ENCODE measurements at places on chromosomes 6 and 20.

DNA sequence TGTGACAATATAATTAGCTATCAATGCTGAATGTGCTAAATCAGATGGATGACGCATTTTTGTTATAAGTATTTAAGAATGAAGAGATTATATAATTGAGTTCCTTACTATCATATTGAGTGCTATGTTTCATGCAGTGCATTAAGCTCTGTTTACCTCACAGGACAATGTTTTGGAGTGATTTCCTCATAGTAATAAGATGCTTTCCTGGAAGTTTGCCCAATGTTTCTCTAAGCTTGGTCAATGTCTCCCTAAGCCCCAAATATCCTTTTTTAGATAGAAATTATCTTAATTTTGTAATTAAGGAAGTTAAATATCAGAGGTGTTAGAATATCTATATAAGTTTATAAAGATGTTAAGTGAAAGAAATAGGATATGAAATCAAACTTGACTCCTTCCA, 489.6 kb downstream of the MMUT start:
- no peaks in the 10 kb centered on the region for H3K36me3 ChIP-seq
- no peak overlapping the region for H3K27ac ChIP-seq
- DNase-seq: no peak
- H3K4me1 ChIP-seq: no peaks in the 10 kb centered on the region

DNA sequence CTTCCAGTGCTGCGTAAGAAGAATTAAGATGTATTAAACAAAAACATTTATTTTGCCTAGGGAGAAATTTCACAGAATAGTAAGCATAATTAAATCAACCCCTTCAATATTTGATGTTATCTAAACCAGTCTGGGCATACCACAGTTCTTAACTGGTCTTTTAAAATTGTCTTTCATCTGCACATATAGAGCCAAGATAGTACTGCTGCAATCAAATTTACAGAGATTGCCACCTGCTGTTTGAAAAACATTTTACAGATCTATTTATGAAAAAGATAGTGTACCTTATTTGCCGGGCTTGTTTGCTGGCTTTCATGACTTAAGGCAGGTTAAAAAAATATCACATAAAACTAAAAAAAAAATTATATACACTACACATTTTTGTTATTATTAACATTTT, 323.2 kb downstream of the ADGRB3 start:
- no peaks in the 10 kb centered on the region for H3K27me3 ChIP-seq
- no peak overlapping the region for H3K4me3 ChIP-seq
- no peak overlapping the region for H3K27ac ChIP-seq

GRCh38 chr20:60087563-60088105, 129.4 kb downstream of the CDH26 start:
- peaks cover 2% of the 10 kb centered on the region for H3K36me3 ChIP-seq
- peaks cover 63% of the 10 kb centered on the region for H3K27me3 ChIP-seq
- H3K27ac ChIP-seq: no peak overlapping the region
- no peak for DNase-seq
- H3K4me1 ChIP-seq: peaks cover 9% of the 10 kb centered on the region
- H3K4me3 ChIP-seq: peak overlapping the region; percentile 40

DNA sequence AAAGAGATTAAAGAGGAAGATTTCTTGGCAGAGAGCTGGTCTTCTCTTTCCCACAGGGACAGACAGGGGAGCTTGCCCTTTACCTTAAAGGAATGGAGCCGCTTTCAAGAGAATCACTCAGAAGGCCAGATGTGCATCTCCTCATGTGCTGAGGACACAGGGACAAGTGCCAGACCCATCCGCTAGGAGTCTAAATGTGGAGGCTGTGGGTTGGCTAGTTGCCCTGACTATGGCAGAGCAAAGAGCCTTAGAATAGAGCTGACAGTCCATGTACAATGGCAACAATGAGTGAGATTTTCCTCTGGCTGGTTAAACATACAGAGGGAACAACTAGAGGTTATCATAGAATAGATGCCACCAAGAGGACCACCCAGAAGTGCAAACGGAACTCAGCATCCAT, 7.3 kb upstream of the DOK5 start:
- no peak overlapping the region for H3K27ac ChIP-seq
- DNase-seq: no peak
- no peaks in the 10 kb centered on the region for H3K27me3 ChIP-seq
- no peaks in the 10 kb centered on the region for H3K36me3 ChIP-seq

DNA sequence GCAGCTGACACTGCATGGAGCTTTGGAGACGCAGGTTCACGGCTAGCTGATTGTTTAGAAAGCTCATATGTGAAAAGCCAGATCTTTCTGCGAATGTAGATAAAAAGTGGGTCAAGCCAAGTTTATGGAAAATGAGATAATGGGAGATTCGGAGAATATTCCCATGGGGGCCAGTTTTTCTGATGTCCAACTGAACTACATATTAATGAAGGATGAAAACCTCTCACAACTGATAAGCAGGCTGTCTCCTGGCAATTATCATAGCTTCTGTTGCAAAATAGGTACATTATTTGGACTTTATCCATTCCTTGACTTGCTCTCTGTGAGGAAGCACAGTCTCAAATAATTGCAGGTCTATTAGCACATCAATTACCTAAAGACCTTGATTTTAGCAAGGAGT, 21.1 kb downstream of the HDGFL1 start:
- no peak for DNase-seq
- H3K4me1 ChIP-seq: no peaks in the 10 kb centered on the region
- no peaks in the 10 kb centered on the region for H3K27me3 ChIP-seq
- no peak overlapping the region for H3K27ac ChIP-seq
- no peak overlapping the region for H3K4me3 ChIP-seq
- no peaks in the 10 kb centered on the region for H3K36me3 ChIP-seq

- no peak overlapping the region for H3K27ac ChIP-seq
- H3K27me3 ChIP-seq: no peaks in the 10 kb centered on the region
- no peaks in the 10 kb centered on the region for H3K4me1 ChIP-seq
- H3K36me3 ChIP-seq: no peaks in the 10 kb centered on the region
- no peak overlapping the region for H3K4me3 ChIP-seq
- DNase-seq: no peak
These were observed 505.3 kb downstream of the MMUT start for GRCh38 chr6:48957781-48958180.

DNA sequence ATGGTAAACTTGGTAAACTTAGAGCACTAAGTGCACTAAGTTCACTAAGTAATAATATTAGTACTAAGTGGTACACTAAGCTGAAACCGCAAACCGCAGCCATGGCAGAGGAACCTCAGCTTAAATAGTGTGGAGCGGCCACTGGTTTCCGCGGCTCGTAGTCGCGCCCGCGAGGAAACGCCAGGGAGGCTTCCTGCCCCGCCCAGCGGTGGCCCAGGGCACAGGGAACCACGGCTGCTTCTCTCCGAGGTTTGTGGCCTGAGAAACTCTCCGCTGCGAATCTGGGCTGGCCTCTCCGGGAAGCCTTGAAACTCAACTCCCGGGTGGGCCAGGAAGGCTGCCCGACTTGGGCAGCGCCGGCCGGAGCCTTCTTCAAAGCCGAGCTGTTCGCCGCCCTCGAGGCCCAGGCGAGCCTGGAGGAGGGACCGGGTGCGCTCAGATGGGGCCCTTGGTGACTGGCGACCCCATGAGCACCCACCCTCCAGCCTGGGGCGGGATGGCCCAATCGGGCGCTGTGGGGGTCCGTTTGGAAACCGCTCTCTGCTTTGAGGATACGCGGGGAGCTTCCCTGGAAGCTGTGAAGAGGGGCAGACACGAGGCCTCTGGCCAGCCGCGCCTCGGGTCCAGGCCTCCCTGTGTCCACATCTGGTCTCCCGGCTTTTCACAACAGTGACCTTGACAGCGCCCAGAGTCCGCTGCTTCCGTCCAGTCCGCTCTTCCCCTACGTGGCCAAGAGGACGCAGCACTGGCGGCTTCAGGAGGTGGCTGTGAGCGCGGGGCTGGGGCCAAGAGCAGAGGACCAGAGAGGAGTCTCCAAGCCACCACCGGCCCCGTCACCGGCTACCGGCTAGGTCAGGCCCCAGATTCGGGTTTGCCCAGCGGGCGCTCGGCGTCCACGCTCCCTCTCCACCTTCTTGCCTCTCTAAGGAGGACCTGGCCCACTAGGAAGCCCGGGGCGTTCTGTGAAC, 25.4 kb upstream of the HLA-E start:
- no peak overlapping the region for H3K4me3 ChIP-seq
- H3K27me3 ChIP-seq: peaks cover 94% of the 10 kb centered on the region
- DNase-seq: peak; percentile 73
- H3K36me3 ChIP-seq: peaks cover under 1% of the 10 kb centered on the region

GRCh38 chr20:37529968-37530600, 2.4 kb upstream of the BLCAP start:
- no peaks in the 10 kb centered on the region for H3K36me3 ChIP-seq
- H3K4me3 ChIP-seq: no peak overlapping the region
- peaks cover 6% of the 10 kb centered on the region for H3K27me3 ChIP-seq
- DNase-seq: no peak

- H3K4me3 ChIP-seq: no peak overlapping the region
- H3K4me1 ChIP-seq: peaks cover 4% of the 10 kb centered on the region
- H3K36me3 ChIP-seq: no peaks in the 10 kb centered on the region
- no peak for DNase-seq
These were observed 53.6 kb downstream of the HDDC2 start for GRCh38 chr6:125248136-125248535.

- H3K27ac ChIP-seq: no peak overlapping the region
- H3K36me3 ChIP-seq: peaks cover 21% of the 10 kb centered on the region
- no peak for DNase-seq
- H3K27me3 ChIP-seq: no peaks in the 10 kb centered on the region
These were observed 45.3 kb downstream of the CDK19 start for GRCh38 chr6:110769923-110770322.

DNA sequence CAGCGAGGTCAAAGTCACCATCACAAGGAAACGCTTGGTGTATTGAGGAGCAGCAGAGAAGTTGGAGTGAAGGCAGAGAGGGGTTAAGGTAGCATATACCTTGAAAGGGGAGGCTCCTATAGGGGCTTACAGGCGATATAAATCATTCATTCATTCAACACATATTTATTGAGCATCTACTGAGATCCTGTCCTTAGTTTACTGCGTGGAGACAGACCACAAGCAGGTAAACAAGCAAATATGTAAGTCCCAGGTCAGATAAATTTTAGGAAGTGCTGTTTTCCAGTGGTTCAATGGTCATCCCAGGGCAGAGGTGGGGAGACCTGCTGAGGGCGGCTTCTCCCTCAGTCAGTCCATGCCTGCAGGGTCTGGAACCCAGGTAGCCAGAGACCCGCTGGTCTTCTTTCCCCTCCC, 761 bp upstream of the DNMT3B start:
- H3K4me3 ChIP-seq: peak overlapping the region; percentile 69
- no peaks in the 10 kb centered on the region for H3K36me3 ChIP-seq
- peak overlapping the region; percentile 3 for H3K27ac ChIP-seq

DNA sequence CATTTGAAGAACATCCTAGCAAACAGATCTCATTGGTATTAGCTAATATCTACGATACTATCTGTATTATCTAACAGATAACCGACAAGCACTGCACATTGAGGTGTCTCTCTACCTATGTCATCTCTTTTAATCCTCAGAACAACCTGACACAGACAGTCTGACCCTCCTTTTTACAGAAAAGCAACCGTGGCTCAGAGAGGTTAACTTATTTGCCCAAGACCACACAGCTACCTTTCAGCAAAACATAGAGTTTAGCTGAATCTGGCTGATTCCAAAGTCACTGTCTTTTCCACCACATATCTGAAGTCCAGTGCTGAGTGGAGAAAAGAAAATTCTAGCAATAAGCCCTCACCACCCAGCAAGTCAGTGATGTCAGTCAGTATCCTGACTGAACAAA, 358.7 kb upstream of the JARID2 start:
- no peak overlapping the region for H3K27ac ChIP-seq
- peaks cover 3% of the 10 kb centered on the region for H3K27me3 ChIP-seq
- H3K36me3 ChIP-seq: no peaks in the 10 kb centered on the region
- H3K4me3 ChIP-seq: no peak overlapping the region
- DNase-seq: no peak

- H3K27me3 ChIP-seq: no peaks in the 10 kb centered on the region
- no peak overlapping the region for H3K4me3 ChIP-seq
- H3K27ac ChIP-seq: no peak overlapping the region
- H3K36me3 ChIP-seq: peaks cover 7% of the 10 kb centered on the region
- no peak for DNase-seq
- peaks cover 11% of the 10 kb centered on the region for H3K4me1 ChIP-seq
These were observed 97.3 kb downstream of the CDKAL1 start for GRCh38 chr6:20631549-20631924.

DNA sequence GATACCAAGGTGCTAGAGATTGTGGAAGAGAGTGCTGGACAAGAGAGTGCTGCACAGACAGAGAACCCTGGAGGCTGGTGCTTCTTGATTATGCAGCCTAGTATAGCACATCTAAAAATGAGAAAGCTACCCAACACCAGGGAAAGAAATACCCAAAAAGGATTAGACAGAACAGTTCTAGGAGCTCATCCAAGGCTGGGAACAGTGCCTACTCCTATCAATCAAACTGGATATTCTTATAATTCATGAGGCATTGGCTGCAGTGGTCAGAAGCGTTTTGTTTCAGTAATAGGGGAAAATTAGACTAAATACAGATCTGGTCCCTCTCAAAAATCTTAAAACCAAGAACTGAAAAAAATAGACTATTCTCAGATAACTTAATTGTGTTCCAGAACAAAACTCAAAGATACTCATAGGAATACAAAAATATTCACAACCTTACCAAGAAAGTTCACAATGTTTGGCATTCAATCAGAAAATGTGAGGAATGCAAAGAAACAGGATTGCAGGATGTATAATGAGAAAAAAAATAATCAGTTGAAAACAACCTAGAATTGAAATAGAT, 222.9 kb downstream of the EPHA7 start:
- no peak overlapping the region for H3K4me3 ChIP-seq
- H3K27me3 ChIP-seq: no peaks in the 10 kb centered on the region

DNA sequence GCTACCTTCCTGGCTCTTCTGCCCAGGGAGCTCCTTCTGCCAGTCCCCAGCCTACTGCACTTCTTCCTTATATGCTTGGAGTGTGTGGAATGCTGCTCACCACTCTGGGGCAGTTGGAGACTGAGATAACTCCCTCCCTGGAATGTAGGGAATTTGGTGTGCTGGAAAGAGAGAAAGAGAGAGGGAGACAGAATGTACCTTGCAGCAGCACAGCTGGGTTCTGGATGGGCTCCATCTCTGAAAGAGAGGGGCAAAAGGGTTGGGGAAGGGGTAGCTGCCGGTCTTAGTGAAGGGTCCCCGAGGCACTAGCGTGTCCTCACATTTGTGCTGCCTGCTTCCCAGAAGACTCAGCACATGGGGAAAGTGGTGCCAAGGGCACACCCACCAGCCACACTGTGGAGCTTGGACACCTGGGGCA, 40.2 kb upstream of the DDR1 start:
- DNase-seq: no peak

GRCh38 chr6:2990932-2991506, 8.7 kb upstream of the NQO2 start:
- H3K36me3 ChIP-seq: peaks cover 6% of the 10 kb centered on the region
- H3K4me3 ChIP-seq: peak overlapping the region; percentile 90
- no peak for DNase-seq
- peaks cover 32% of the 10 kb centered on the region for H3K4me1 ChIP-seq
- peak overlapping the region; percentile 98 for H3K27ac ChIP-seq

GRCh38 chr6:156199182-156199581, 578.0 kb upstream of the ARID1B start:
- H3K4me3 ChIP-seq: no peak overlapping the region
- no peak overlapping the region for H3K27ac ChIP-seq
- H3K27me3 ChIP-seq: peaks cover 3% of the 10 kb centered on the region
- H3K4me1 ChIP-seq: peaks cover 39% of the 10 kb centered on the region
- no peak for DNase-seq
- peaks cover 11% of the 10 kb centered on the region for H3K36me3 ChIP-seq
